ENCODE measurements at places on chromosomes 4 and X.

GRCh38 chr4:169268951-169269760, 1.6 kb downstream of the SH3RF1 start:
- no peak for DNase-seq

DNA sequence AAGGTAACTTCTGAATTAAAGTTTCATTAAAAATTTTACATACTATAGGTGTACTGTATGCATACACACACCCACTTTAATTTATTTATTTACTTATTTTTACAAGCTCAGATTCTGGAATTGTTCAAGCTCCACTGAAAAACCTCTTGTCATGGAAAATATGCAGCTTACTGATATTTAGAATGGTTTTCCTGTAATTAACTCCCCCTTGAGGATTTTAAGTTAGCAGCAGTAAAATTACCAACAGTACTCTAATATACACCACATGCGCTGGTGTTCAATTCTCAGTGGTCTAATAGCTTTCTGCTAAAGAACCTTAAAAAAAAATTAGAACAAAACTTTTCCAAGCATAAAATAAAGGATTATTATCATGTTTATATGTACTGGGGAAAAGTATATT, 12.0 kb downstream of the MAB21L2 start:
- DNase-seq, result no peak

DNA sequence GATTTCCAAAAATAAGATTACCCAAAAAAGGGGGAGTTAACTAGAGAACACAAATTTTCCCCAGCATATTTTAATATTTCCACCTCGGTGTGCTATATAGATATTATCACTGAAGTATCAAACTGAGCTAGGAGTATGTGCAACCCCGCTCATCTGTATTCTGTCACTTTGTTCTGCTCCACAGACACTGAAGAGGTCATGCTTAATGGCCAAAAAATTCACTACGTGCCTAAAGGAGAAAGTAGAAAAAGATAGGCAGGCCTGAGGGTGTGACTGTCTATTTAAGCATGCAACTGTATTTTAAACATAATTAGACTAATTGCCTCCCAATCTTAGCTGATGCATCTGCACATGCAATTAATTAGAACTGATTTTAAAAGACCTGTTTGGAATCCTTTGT, 24.5 kb downstream of the SH3RF1 start:
- no peak for DNase-seq

DNA sequence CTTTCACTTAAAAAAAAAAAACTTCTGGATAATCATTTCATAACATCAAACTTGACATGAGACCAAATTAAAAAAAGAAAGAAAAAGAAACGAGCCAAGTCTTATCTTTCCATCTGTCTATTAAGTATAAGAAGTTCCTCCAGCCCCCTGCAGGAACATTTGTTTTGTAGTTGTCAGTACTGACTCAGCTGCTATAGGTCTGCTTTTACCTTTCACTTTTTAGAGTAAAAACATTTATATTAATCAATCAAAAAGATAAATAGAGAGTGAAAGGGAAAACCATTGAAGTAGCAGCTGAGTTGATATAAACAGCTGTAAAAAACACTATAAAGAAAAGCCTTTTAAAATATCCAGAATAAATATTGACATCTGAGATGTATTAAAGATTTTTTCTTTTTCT, 46.1 kb downstream of the CCDC158 start:
- DNase-seq, result no peak

GRCh38 chr4:156983366-156983765, 11.8 kb upstream of the PDGFC start:
- DNase-seq, result no peak

DNA sequence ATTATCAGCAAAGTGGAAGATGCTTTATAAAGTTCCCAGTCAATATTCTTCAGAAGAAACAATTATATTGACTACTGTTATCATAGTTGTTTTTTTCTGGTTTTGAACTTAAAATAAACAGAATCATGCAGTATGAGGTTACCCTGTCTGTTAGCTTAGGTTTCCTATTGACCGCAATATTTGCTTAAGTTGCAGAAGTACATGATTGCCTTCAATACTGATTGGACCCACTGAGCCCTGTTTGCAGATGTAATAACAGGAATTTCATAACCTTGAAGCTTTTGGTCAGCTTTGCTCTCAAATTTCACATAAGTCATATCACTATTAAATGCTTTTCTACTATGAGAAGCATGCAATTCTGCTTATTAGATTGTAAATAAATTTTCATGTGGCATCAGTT, 229.1 kb upstream of the FSTL5 start:
- no peak for DNase-seq

GRCh38 chrX:152824841-152825374, 5.6 kb downstream of the CETN2 start:
- DNase-seq, result no peak

GRCh38 chrX:8433109-8434062, 31.2 kb upstream of the VCX3B start:
- DNase-seq, result no peak

DNA sequence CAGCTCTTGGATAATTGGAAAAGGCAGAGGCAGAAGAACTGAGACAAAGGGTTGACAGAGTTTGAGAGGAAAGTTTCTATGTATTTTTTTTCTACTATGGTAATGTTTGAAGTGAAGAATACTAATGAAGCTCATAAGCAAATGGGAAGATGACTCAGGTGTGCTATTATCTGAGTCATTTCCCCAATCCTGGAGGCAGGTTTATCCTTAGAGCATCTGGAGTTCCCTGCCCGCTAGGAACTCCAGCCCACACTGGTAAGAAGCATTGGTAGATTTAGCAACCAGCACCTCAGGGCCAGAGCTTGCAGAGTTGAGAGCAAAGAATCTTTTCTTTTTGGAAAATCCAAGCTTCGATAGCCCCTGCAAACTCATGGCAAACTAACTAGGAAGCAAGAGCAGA, 55.2 kb downstream of the DOCK11 start:
- no peak for DNase-seq

DNA sequence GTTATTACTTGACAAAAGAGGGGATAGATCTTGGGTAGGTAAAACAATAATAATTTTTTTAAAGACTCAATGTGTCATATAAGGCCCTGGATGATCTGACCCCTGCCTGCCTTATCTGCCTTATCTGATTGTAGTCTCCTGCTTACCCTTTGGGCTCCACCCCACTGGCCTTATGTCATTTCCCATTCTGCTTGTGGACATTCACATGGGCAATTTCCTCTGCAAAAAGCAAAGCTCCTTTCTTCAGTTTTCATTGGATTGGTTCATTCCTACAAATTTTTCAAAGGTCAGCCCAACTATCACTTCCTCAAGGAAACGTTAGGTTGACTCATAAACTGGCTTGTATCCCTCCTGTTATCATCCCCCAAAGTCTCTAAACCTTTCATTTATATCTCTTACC, 15.7 kb upstream of the TET2 start:
- no peak for DNase-seq

DNA sequence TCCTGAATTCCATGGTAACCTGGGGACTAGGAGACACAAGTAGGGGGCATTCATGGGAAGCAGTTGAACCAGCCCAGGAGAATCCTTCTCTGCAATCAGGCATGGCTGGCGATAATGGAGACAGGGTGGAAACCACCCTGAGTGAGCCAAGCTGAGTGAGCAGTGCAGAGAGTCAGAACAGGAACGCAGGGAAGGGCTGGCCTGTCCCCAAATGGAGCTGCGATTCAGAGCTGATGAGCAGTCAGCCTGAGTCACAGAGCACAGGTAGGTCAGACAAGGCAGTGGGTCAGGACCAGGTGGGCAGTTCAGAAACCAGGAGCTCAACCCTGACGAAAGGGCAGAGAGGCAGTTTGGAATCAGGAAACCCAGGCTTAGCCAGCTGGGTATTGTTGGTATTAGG, 129.0 kb downstream of the BTC start:
- no peak for DNase-seq

DNA sequence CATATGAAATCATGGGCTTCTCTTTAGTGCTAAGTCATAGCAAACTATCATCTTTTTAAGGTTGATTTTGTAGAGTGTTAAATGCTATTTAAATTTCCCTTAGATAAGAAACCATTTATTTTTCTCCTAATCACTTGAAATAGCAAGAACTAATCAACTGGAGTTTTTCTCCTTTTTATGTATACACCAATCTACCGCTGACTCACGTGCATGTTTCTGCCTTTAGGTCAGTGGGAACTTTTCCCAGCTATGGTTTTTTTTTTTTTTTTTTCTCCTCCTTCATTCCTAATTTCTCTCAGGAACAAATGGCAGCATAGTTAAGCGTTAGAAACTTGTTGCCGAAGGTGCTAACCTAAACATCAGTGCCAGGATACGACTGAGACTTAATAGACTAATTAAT, 176.4 kb downstream of the BMPR1B start:
- no peak for DNase-seq

GRCh38 chr4:88230461-88230891, 53.9 kb downstream of the PPM1K start:
- DNase-seq, result no peak

DNA sequence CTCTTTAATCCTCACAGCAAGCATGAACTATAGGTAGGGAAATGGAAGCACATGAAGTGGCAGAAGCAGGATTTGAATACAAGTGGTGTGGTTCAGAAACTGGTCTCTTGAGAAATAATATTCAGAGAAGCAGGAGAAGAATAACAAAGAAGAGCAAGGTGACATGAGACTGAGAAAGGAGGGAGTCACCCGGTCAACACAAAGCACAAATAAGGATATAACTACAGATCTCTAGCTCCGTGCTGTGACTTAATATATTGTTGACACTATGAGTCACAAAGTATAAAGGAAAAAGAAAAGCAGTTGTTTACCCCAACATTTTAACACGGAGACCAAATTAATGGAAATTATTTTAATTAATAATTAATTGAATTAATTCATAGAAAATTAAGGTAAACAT, 204.5 kb downstream of the CPE start:
- no peak for DNase-seq

DNA sequence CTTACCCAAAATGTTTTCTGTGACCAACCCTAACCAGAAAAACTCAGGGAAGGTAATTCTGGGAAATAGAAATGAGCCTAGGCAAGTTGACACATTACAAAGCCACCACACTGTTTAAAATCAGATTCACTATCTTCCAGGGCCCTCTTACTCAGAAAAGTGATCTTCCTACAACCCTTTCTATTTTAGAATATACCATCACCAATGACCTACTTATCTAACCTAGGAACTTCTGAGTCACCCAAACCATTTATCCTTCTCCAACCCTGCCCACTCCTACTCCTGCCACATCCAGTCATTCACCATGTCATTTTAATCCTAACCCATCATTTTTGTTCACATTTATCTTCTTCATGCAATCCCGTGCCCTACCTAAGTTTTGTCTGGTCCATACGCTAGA, 89.9 kb downstream of the FTHL17 start:
- DNase-seq, result no peak

GRCh38 chr4:76028350-76028765, 5.1 kb upstream of the CXCL10 start:
- DNase-seq, result peak; percentile 31

DNA sequence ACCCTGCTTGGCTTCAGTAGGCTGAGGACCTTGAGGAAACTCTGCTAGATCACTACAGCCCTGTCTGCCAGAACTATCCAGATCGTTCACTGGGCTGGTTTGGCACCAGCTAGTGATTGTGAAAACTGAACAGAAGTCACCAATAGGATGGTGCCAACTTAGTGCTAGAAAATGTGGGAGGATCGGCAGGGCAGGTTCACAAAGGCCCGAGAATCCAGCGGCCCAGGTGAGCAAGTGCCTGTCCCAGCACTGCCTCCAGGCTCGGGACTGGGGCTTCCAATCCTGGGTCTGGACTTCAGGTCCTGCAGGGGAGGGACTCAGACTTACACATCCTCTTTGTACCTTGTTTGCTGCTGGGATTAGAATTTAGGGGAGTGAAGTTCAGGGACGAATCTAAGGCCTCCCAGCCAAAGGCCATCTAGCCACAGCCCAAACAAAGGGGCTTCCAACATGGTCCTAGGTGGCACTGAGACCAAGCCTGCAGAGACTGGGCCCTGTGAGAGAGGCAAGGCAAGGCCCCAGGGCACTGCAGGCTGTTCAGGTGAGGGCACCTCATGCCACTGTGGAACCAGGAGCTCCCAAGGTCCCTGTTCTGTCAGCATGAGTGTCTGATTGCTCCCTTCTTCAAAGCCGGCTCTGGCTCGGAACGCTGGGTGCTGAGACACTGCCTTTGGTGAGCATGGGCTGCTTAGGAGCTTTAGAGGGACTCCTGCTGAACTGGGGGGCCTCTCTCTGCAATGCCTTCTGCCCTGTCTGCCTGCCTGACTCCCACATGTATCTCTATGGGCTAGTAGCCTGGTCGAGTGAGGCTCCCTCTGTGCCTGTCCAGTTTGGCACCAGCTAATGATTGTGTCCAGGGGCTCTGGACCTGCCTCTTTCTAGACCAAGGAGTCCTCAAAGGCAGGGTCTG, 20.7 kb upstream of the ZNF185 start:
- no peak for DNase-seq

DNA sequence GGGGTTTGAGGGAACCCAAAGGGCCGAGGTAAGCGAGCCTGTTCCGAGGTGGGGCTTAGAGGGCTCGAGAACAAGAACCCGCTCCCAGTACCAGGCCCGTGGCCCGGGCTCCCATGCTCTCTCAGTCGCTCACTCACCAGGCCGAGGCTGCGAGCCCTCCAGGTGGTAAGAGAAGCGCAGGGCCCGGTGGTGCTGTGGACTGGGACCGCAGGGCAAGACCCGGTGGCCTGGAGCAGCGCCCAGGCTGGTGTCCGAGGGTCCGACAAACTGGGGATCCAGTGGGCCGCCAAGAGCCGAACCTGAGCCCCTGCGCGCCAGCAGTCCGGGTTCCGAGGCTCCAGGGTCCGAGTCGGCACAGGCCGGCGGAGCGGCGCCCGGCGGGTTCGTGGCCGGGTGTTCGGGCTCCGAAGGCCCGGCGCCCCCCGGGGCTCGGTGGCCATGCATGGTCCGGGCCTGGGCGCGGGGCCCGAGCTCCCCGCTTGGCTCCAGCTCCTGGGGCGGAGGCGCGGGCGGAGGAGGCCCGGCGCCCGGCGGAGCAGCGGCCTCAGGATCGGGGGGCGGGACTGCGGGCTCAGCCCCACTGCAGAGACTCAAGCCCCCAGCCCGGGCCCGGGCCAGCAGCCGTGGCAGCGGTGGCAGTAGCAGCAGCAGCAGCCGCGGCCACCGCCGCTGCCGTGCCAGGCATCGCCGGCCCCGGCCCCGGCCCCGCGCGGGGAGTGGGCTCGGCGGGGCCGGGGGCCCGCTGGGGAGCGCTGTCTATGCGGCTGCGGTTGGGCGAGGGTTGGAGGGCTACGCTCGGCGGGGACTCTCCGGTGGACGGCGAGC, 833 bp downstream of the FGD1 start:
- DNase-seq, result no peak

DNA sequence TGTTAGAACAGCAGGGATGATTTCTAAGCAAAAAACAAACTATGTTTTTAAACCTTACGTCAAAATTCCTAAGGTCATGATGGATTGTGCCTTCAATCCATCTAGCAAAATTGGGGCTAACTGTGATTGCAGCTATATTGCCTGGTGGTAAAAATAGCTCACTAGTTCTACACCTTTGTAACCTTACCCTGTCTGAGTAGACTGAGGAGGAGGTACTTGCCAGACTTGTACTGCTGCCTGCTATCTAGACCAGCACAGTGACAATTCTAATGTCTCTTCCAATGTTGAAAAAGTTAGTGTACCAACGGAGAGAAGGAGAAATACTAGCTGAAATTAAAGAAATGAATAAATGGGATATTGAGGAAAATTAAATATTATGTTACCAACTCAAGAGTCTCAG, 30.3 kb downstream of the ATP11C start:
- DNase-seq, result no peak

All from T-helper 1 cell (primary cell).